Naive thymus-derived CD4-positive, alpha-beta T cell (primary cell): ENCODE measurements at places on chromosomes 5 and 9. TPM values are rescaled to one million over a fixed set of nuclear protein-coding genes. Genes with fewer than 3 reads are reported as not detected.

Gene FCN2
- not detected for total RNA-seq

DNA sequence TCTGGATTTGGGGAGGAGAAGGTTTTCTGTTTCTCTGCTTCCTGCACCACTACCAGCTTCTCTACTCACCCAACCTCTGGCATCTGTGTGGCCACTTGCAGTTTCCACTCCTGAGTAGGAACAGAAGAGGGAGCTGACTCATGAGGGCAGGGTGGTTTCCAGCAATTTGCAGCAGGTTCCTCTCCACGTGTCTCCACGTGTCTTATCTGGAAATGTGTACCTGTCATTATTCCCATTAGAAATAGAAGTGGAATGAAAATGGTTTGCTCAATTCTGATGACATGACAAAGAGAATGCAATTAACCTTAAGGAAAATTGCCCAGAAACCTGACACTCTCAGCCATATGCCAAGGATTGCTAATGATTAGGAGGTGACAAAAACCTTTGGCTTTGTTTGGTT, 33.0 kb downstream of the EGFLAM start:
- DNase-seq: no peak

DNA sequence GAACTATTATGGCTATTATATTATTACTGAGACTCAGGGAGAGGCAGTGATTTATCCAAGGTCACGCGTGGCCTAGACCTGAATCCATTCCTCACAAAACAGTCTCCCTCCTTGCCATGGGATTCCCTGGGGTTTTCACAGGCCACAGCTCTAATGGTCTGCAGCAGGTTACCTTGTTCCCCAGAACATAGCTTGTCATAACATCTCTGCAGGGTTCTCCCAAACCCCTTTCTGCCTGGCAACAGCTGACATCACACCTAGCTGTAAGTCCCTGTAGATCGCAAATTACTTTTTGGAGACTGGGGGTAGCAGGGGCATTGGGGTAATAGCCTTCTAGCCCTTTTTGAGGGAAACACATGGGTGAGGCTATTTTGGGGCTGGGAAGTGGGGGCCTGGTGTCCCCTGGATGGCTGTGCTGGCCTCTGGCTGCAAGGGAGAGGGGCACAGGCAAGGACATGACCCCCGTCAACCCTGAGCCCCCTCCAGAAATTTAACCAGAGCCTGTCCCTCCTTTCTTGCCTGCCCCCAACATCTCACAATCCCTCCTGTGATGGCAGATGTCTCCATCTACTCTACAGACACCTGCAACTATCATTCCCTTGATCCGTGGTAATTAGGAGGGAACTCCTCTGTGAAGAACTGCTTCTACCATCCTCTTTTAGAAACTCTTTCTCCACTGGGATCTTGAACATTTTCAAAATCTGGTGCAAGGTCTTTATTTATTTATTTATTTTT, 1.3 kb downstream of the CD74 start:
- DNase-seq: peak; percentile 72

DNA sequence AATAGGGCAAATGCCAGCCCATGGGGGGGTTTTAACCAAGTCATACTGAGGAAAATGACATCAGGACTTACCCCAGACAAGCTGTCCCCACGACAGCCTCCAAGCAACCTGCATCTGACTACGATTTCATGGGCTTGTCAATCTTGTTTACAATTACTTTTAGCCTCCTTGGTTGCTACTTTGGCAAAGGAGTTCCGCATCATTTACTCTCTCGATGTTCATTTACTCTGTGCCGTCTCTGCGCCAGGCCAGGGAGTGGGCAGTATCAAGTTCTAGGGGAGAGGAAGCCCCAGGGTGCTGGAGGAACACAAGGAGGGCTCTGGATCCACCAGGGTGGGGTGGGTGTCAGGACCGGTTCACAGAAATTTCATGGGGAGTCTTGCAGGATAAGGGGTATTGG, 23.9 kb downstream of the PTPN3 start:
- no peak for DNase-seq

Gene TLE1
- 1.5 TPM for total RNA-seq

Gene BTNL9
- total RNA-seq: not detected

DNA sequence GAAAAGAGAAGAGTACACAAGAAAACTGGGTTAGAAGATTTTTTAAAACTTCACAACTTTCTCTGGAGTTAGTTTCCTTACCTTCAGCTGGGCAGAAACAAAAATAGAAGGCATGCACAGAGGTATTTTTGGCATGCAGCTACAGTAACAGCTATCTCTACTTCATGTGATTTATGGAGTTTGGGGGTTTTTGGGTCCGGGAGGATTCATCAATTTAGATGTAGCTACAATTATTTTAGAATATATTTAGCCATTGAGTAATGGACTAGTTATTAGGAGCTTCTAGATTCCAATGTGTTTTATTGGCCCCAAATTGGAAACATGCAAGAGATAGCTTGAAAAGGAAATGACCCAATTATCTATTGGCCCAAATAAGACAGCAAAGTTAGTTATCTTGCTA, 91.6 kb upstream of the TNFAIP8 start:
- no peak for DNase-seq

- peak; percentile 68 for DNase-seq
These were observed 28.4 kb downstream of the TIMD4 start for GRCh38 chr5:156934450-156935211.

GRCh38 chr5:159178978-159179377, 30.4 kb downstream of the RNF145 start:
- no peak for DNase-seq

Gene KCNT1
- total RNA-seq: not detected

GRCh38 chr5:108145351-108145750, 236.5 kb downstream of the FBXL17 start:
- no peak for DNase-seq

DNA sequence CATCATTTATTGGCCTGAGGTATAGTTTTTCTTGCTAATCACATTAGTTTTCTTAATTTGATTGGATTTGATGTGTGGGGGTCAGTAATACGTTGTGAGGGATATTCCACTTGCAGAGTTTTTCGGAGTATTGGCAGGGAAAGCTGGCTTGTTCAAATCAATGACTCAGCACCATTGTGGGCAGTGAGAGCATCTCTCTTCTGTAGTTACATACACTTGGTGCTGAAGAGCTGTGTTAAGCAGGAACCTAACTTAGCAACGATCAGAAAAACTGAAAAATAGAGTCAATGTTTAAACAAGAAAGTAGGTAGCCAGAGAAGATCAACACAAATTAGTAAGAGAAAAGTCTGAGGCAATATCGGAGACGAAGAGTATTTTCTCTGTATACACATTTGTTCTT, 344.6 kb upstream of the EDIL3 start:
- no peak for DNase-seq

DNA sequence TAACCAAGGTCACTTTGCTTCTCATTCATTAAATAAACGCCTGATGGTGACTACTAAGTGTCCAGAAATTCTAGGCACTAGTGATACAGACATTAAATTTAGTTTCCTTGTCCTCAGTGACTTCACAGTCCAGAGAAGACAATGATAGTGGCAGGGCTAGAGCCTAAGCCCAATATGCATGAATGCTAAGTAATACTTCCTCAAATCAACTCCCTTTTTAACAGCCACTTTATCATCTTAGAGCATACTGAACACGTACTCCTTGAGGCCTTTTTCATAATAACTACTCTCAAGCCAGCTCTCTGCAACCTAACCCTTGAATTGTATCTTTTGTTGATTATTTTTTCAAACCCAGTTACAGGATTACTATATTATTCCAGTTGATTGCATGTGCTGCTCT, 74.1 kb downstream of the STX17 start:
- DNase-seq: no peak

GRCh38 chr5:169050636-169051035, 250.3 kb downstream of the SLIT3 start:
- no peak for DNase-seq

Gene TPPP
- total RNA-seq: 0.14 TPM

Gene LHX3
- total RNA-seq: 0.21 TPM
